C1 segment of cervical spinal cord (tissue), 14 donors: ENCODE measurements at places on chromosomes 7 and 10.

GRCh38 chr10:71029411-71029892 is 141.1 kb upstream of the PCBD1 start:
- DNase-seq: no peak

DNA sequence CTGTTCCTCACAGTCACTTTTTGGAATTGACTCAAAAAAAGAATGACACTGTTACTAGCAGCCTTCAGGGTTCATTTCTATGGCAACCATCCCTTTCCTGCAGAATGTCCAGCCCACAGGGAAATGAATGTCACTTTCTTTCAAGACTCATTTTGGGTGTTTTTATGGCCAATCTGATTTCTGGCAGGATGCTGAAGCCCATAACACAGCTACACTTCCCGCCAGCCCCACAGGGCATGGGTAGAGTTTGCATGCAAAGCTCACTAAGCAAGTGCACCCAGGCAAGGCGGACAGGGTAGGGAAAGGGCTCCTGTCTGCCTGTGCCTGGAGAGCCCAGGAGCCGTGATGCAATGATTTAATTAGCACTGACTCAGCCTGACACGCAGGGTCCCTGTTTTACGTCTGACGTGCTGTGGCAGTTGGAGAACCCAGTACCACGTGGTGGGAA is 26.1 kb upstream of the GPAM start:
- DNase-seq: no peak

GRCh38 chr10:120182431-120182830 is 274.6 kb upstream of the PLPP4 start:
- no peak for DNase-seq

- no peak for DNase-seq
These were observed 42.7 kb downstream of the PAXIP1 start for GRCh38 chr7:154960063-154960790.

- no peak for DNase-seq
These were observed 260.0 kb downstream of the ARL4A start for GRCh38 chr7:12947465-12947864.

GRCh38 chr7:15306296-15306695 is 255.5 kb downstream of the AGMO start:
- no peak for DNase-seq

DNA sequence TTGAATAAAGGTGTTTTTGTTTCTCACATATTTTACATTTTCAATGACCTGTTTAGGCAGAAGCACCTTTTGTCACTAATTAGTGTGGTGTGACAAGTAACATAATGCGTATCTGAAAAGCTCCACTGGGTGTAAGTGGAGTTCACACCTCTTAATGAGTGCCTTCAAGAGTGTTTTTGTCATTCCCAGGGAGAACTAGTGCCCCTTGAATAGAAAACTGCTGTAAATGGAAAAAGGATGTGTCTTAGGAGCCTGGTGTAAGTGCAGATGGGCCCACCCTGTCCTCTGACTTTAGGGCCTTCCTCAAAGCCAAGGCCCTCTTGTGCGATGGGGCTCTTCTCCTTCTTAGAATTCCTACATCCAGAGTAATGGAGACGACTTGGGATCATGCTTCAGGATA is 170.0 kb downstream of the MGMT start:
- DNase-seq: no peak

DNA sequence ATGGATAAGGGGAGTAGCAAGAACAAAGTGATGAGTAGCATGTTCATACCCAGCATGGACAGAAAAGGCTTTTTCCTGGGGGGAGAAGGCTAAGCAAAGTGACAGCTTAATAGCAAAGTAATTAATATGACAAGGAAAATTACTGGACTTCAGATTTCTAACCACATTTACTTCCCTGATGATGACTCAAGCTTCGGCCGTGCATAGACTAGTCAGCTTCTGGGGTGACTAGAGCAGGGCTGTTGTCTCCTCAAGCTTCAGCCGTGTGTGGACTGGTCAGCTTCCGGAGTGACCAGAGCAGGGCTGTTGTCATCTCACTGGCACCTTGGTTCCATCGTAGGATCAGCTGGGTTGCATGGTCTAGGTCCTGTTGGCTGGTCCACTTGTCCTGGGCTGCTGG is 2.1 kb upstream of the ZNF117 start:
- no peak for DNase-seq

- DNase-seq: no peak
These were observed 32.1 kb upstream of the GNA12 start for GRCh38 chr7:2876031-2876731.

- DNase-seq: no peak
These were observed 486.3 kb downstream of the ACTR3B start for GRCh38 chr7:153245809-153246208.

DNA sequence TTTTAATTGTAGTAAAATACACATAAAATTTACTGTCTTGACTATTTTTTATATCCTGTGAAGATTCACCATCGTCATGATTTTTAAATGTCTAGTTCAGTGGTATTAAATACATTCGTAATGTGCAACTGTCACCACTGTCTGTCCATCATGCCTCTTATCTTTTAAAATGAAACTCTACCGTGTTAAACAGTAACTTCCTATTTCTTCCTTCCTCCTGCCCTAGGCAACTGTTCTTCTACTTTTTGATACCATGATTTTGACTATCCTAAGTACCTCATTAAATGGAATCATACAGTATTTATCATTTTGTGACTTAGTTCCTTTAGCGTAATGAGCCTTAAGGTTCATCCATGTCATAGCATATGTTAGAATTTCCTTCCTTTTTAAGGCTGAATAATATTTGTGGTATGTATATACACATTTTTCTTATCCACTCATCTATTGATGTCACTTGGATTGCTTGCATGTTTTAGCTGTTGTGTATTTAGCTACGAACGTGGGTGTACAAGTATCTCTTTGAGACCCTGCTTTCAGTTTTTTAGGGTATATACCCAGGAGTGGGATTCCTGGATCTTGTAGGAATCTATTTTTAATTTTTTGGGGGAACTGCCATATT is 13.5 kb downstream of the SLK start:
- no peak for DNase-seq

- no peak for DNase-seq
These were observed 442.0 kb downstream of the MDFIC start for GRCh38 chr7:115363916-115364315.

- DNase-seq: no peak
These were observed 1.9 kb downstream of the TET1 start for GRCh38 chr10:68561865-68562649.

DNA sequence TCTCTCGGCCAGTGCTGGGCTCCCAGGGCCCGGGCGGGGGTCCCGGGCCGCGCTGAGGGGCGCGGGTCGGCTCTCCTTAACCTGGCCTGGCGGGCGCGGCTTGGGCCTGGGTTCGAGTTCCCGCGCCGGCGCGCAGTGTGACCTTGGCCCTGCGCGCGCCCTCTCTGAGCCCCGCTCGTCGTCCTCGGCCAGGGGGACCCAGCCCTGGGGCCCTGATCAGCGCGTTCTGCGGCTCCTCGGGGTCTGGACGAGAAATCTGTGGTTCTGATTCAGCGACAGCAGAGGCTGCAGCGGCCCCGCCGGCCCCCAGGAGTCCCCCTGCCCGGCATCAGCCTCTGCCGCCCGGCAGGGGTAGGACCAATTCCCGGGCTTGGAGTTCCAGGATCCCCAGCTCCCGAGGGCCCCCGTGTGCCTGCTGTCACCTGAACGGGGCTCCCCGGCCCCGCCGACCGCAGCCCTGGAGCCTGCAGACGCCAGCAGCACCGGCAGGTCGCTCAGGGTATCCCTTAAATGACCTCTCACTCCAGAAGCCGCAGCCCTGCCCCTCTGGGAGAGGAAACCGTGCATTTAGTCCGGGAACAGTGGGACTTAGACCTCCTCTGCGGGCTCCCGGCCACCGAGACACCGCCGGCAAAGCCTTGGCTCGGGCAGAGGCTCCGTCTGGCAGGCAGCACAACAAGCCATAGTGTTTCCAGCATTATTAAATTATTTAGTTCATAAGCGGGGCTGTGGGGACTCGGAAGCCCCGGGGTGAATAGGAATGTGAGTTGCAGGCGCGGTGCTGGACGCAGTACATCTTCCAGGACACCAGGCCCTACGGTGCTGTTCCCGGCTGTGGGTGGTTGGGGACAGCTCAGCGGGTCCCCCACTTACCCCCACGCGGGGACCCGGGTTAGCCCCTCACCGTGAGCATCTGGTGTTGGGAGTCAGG is 572 bp downstream of the CHST12 start:
- DNase-seq: no peak

GRCh38 chr10:12513775-12514673 is 164.7 kb downstream of the CAMK1D start:
- DNase-seq: no peak

DNA sequence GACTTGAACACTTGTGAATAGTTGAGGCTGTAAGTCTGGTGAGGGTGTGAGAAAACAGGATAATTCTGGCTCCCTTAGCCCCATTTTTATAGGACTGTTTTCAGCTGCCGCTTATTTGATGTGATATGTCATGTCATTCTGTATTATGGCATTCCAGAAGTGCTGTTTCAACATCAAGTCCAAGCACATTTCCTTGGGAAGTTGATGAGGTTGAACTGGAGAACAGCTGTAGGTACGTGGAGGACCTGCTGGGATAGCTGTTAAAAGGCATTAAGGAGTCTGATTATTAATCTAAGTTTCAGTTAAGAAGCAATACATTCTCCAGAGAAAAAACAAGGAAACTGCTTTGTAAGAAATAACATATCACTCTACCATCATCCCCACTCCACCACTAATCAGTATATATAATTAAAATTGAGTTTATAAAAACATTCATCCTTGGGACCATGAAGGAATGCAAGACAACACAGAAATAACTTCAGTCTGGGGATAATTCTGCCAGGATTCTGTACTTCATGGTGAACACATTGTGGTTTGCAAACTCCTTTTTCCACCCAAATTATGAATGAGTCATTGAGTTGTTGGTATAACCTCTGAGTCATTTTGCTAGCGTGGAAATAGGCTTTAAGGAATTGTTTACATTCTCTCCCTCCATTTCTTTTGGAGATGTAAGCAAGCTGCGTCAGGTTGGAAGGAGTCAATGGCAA is 39.9 kb upstream of the TMEM229A start:
- DNase-seq: no peak

- no peak for DNase-seq
These were observed 342.1 kb downstream of the GRID1 start for GRCh38 chr10:86024281-86025041.

GRCh38 chr10:90148116-90148855 is 446.9 kb downstream of the KIF20B start:
- DNase-seq: no peak

DNA sequence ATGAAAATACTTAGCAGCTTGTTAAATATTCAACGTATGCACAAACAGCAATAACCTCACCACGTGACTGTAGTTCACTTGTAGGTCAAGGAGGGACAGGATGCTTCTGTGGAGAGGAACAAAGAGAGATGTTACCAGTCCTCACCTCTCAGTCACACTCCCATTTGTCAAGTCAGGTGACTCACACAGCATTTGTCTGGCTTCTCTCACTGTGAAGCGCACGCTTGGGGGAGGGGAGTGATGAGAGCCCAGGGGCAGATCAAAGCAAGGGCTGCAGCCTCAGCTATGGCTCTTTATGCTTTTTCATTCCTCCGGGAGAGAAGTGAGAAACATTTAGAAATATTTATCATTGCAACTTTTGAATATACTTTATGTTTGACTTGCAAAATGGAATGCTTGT is 2.9 kb upstream of the RBM20 start:
- DNase-seq: no peak

DNA sequence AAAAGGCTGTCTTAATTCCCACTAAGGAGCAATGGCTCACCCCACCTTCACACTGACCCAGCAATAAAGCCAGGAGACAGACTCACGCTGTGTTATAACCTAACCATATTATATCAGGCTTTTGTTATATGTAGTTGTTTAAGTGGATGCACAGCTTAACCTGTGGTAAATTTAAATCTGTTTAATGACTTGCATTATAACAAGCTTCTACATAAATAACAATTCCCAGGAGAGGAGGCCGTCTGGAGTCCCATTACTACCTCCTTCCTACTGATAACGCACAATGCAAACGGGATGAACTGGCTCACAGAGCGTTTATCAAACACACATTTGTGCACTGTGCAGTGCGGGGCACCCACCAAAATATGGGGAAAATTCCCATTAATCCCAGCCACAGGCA is 102.1 kb upstream of the MGMT start:
- DNase-seq: no peak

- no peak for DNase-seq
These were observed 113.3 kb upstream of the RSU1 start for GRCh38 chr10:16930540-16930939.

DNA sequence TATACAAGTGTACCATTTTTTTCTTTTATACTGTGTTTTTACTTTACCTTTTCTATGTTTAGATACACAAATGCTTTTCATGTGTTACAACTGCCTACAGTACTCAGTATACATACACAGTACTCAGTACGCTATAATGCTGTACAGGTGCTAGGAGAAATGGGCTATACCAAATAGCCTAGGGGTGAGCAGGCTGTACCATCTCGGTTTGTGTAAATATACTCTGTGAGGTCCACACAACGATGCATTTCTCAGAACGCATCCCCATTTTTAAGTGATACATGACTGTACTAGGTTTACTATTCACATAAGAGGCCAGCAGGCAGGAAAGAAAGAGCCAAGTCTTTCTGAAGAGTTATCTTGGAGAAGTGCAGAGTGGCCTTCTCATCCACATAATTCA is 426.4 kb upstream of the MTPN start:
- DNase-seq: no peak

DNA sequence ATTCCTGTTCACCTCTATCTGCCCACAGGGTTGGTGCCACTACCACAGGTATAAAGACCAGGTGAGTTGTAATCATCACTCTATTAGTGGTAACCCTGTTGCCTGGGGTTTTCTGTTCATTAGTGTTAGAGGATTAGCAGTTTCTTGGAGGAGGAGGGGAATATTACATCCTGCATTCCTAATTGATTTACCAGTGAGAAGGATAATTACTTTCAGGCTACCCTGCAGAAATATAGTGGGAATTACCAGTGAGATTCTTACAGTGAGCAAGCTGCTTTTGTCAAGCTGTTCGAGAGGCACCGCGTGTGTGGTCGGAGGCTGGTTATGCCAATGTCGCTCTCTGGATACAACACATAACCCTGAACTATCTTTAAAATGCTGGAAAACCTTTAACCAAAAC is 280.7 kb downstream of the SORCS3 start:
- DNase-seq: no peak

- DNase-seq: no peak
These were observed 6.9 kb downstream of the TMEM60 start for GRCh38 chr7:77791336-77791735.

GRCh38 chr10:81135851-81136250 is 598.1 kb downstream of the SH2D4B start:
- DNase-seq: no peak

DNA sequence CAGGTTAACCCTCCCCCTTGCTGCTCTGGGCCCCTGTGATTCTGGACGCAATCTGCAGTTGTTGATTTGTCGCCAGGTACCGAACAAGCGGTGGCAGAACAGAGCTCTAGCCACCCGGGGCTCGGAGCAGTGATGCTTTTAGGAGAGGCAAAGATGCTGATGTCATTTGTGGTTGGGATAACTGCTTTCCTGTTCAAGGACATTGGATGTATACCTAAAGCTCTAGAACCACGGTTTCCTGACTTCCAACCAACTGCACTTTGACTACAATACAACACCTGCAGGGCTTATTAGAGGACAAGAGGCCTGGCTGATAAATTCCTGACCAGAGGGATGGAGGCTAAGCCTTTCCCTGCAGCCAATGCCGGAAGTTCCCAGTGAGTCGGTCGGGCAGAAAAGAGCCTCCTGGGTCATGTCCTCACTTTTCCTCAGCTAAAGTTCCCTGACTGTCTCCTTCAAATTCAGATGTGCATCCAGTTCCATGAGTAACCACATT is 6.5 kb upstream of the RBM20 start:
- no peak for DNase-seq
